Muscle of leg (tissue), 16 donors: ENCODE measurements at places on chromosomes 16 and 17.

DNA sequence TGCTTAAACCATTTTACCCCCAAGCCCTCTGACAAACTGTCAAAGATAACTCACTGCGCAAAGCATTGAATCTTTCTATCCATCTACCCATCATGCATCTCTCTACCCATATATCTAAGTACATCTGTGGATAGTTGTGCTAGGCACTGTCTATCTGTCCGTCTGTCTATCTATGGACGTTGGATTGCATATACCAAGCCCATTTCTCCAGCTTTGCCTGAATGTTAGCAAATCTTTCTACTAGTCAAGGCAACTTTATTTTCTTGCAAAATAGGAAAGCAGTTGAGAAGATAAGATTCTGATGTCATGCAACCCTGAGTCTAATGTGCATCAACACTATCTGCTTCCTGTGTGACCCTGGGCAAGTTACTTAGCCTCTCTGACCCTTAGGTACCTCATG lies 117.2 kb downstream of the XYLT1 start:
- H3K27ac ChIP-seq, result no peak overlapping the region
- DNase-seq, result no peak
- peaks cover 21% of the 10 kb centered on the region for H3K4me1 ChIP-seq
- H3K27me3 ChIP-seq, result no peaks in the 10 kb centered on the region
- no peak overlapping the region for H3K4me3 ChIP-seq

DNA sequence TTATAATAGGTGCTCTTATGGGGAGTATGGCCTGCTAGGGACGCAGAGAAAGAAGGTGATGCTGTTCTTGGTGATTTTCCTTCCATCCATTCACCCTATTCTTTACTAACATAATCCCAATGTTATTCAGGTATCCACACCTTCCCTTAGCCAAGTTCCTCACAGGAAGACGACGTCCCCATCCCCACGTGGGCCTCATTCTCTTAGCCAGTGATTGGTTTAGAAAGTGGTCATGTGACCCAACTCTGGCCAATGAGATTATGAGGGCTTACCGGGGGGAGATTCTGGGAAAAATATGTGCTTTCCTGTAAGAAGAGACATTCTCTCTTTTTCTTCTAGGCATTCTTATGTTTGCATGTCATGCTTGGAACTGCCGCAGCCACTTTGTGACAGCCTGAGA lies 474.7 kb downstream of the HAPSTR1 start:
- no peaks in the 10 kb centered on the region for H3K27me3 ChIP-seq
- DNase-seq, result no peak
- no peaks in the 10 kb centered on the region for H3K36me3 ChIP-seq
- no peaks in the 10 kb centered on the region for H3K4me1 ChIP-seq
- no peak overlapping the region for H3K4me3 ChIP-seq
- H3K27ac ChIP-seq, result no peak overlapping the region

GRCh38 chr17:17573912-17574311 lies 17.6 kb downstream of the PEMT start:
- H3K36me3 ChIP-seq, result peaks cover 22% of the 10 kb centered on the region
- DNase-seq, result no peak

- H3K27ac ChIP-seq, result no peak overlapping the region
- no peaks in the 10 kb centered on the region for H3K27me3 ChIP-seq
- H3K4me3 ChIP-seq, result no peak overlapping the region
- peaks cover 9% of the 10 kb centered on the region for H3K4me1 ChIP-seq
- no peak for DNase-seq
Measured at GRCh38 chr17:4839965-4840892, 7.1 kb downstream of the MINK1 start.

DNA sequence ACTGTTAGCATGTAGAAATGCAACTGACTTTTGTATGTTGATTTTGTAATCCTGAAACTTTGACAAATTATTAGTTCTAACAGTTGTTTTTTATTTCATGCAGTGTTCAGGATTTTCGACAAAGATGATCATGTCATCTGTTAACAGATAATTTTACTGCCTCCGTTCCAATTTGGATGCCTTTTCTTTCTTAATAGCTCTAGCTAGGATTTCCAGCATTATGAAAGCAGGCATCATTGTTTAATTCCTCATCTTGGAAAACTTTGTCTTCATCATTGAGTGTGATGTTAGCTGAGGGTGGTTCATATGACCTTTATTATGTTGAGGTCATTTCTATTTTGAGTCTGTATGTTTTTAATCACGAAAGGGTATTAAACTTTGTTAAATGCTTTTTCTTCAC lies 31.9 kb downstream of the RMI2 start:
- H3K36me3 ChIP-seq, result no peaks in the 10 kb centered on the region
- no peak for DNase-seq
- no peak overlapping the region for H3K4me3 ChIP-seq
- H3K4me1 ChIP-seq, result peaks cover 9% of the 10 kb centered on the region
- no peaks in the 10 kb centered on the region for H3K27me3 ChIP-seq

GRCh38 chr17:28151001-28151400 lies 108.5 kb downstream of the NLK start:
- H3K27ac ChIP-seq, result no peak overlapping the region
- peak; percentile 30 for DNase-seq
- H3K36me3 ChIP-seq, result no peaks in the 10 kb centered on the region
- no peaks in the 10 kb centered on the region for H3K27me3 ChIP-seq
- H3K4me1 ChIP-seq, result no peaks in the 10 kb centered on the region
- no peak overlapping the region for H3K4me3 ChIP-seq

DNA sequence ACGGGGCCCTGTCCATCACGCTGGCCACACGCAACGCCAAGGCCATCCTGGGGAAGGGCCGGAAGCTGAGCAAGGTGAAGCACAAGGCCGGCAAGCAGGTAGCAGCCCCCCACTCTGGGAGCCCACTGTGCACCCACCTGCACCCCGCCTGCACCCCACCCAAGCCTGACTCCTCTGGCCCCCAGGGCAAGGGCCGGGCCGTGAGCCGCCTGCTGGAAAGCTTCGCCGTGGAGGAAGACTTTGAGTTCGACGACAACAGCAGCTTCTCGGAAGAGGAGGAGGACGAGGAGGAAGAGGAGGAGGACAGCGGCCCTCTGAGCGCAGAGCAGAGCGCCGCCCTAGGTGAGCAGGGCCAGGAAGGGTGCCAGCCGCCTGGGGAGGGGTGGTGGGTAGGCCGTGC lies 54.0 kb downstream of the ACTG1 start:
- peaks cover 31% of the 10 kb centered on the region for H3K4me1 ChIP-seq
- DNase-seq, result no peak
- H3K27ac ChIP-seq, result peak overlapping the region; percentile 62

DNA sequence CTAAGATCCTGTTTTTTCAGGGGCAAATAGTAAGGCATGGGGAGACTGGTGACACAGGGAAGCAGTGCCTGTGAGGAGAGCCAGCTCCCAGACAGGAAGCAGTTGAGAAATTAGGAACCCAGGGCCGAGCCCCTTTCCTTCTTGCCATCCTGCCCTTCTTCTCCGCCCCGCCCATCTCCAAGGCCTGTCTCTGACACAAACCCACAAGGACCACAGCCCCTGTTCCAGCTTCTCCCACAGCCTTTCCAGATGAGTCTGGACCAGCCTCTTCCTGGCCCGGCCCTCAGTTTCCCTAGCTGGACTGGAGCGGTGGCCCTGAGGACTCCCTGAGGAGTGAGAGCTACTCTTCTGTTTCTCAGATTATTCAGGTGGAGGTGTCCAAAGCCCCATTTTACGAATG lies 9.9 kb downstream of the CCDC102A start:
- DNase-seq, result no peak
- H3K27ac ChIP-seq, result no peak overlapping the region
- H3K4me1 ChIP-seq, result peaks cover 7% of the 10 kb centered on the region

DNA sequence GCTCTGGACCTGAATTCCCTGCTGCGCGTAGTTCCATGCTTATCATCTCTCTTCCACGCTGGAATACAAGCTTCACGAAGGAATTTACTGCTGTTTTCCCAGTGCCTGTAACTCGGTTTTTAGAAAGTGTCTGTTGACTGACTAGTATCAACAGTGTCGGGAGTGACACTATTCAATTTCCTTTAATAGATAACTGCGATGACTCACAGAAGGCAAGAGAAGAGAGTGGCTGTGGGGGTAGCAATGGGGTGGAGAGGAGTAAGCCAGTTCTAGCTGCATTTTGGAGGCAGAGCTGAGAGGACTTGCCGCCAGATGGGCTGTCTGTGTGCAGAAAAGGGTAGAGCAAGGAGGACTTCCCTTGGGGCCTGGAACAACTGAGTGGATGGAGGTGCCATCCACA lies 25.2 kb downstream of the B4GALNT2 start:
- no peak overlapping the region for H3K4me3 ChIP-seq
- no peak for DNase-seq
- no peaks in the 10 kb centered on the region for H3K36me3 ChIP-seq

- no peak overlapping the region for H3K4me3 ChIP-seq
- H3K27me3 ChIP-seq, result no peaks in the 10 kb centered on the region
- H3K36me3 ChIP-seq, result peaks cover 67% of the 10 kb centered on the region
- H3K27ac ChIP-seq, result no peak overlapping the region
- no peak for DNase-seq
Measured at GRCh38 chr17:45029096-45029495, 22.3 kb downstream of the DCAKD start.

GRCh38 chr17:66143657-66144282 lies 48.2 kb downstream of the CEP112 start:
- no peak overlapping the region for H3K4me3 ChIP-seq
- no peak for DNase-seq
- H3K4me1 ChIP-seq, result no peaks in the 10 kb centered on the region
- H3K36me3 ChIP-seq, result peaks cover 3% of the 10 kb centered on the region
- no peak overlapping the region for H3K27ac ChIP-seq

DNA sequence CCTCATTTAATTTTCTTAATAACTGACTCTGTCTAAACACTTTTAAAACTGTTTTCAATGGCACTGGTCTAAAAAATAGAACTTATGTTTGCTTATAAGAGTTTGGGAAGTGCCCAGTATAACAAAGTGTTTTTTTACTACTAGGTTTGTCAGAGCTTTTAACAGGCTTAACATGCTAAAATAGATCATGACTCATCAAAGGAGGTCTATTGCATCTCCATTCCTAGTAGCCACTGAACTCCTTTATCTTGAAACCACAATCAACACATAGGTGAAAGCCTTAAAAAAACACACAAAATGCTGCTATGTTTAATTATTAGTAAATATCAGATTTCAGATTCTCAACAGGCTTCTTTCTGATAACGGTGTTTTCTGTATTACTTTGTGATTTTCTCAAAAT lies 196.4 kb upstream of the KIF2B start:
- no peak overlapping the region for H3K27ac ChIP-seq
- no peak for DNase-seq
- H3K4me1 ChIP-seq, result no peaks in the 10 kb centered on the region
- no peaks in the 10 kb centered on the region for H3K36me3 ChIP-seq

- no peak for DNase-seq
- peaks cover 11% of the 10 kb centered on the region for H3K27me3 ChIP-seq
- H3K4me3 ChIP-seq, result no peak overlapping the region
- no peaks in the 10 kb centered on the region for H3K36me3 ChIP-seq
- peaks cover 36% of the 10 kb centered on the region for H3K4me1 ChIP-seq
- no peak overlapping the region for H3K27ac ChIP-seq
Measured at GRCh38 chr17:78138204-78139060, 7.8 kb upstream of the C17orf99 start.

DNA sequence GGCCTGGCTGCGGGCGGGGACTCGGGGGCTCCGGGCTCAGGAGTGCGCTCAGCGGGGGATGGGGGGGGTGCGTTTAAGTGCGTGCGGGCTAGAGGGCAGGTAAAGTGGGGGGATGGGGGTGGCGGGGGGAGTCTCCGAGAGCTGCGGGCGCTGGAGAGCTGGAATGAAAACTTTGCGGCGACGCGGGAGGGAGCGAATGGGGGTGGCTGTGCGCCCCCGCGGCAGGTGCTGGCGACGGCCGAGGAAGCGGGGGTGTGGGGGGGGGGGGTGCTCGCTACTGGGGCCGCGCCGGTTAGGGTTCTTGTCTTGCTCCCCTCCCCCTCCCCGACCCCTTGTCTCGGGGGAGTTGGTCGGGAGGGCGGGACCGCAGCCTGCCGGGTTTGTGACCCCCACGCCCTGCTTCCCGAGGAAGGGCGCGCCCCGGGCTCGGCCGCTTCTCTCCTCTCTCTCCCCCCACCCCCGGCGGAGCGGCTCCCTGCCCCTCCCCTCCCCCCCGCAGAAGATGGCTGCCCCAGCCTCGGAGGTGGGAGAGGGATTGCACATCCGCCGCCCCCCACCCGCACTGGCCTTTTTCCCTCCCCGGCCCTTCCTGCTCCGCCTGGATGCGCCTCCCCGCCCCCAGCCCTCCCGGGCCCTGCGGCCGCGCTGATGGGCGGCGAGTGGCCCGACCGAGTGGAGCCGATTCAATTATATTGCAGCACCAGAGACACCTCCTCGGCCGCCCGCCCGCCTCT lies 649 bp downstream of the GSE1 start:
- H3K36me3 ChIP-seq, result no peaks in the 10 kb centered on the region
- peak; percentile 63 for DNase-seq
- peaks cover 13% of the 10 kb centered on the region for H3K27me3 ChIP-seq
- peaks cover 67% of the 10 kb centered on the region for H3K4me1 ChIP-seq

- peak overlapping the region; percentile 20 for H3K27ac ChIP-seq
- no peak for DNase-seq
- H3K4me1 ChIP-seq, result peaks cover 51% of the 10 kb centered on the region
- peaks cover 3% of the 10 kb centered on the region for H3K27me3 ChIP-seq
Measured at GRCh38 chr16:3149193-3149530, 14.3 kb downstream of the ZNF213 start.

DNA sequence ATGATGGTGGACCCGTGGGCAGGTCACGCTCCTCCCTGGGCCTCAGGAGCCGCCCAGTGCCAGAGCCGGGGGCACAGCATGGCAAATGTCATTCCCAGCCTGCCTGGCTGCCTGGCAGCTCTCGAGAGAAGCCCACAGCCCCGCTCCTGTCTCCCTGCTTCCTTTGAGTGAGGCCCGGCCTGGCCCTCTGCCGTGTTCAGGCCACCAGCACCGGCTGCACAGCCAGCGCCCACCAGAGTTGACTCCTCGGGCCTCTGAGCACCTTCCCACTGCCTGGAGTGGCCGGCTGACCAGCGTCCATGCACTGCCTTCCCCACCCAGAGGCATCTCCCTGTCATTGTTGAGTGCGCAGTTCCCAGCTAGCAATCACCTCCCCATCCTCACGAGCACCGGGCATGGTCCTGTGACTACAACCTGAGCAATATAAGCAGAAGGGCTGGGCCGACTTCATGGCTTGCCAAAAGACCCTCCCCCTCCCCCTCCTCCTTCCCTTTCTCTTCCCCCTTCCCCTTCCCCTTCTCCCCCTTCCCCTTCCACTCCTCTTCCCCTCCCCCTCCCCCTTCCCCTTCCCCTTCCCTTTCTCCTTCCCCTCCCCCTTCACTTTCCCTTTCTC lies 11.9 kb upstream of the SLC38A10 start:
- peaks cover 28% of the 10 kb centered on the region for H3K4me1 ChIP-seq
- no peak overlapping the region for H3K27ac ChIP-seq
- no peaks in the 10 kb centered on the region for H3K36me3 ChIP-seq
- no peak overlapping the region for H3K4me3 ChIP-seq
- H3K27me3 ChIP-seq, result no peaks in the 10 kb centered on the region

- no peak overlapping the region for H3K4me3 ChIP-seq
- no peaks in the 10 kb centered on the region for H3K36me3 ChIP-seq
- peaks cover 5% of the 10 kb centered on the region for H3K27me3 ChIP-seq
- peaks cover 8% of the 10 kb centered on the region for H3K4me1 ChIP-seq
Measured at GRCh38 chr16:89599902-89600301, 13.5 kb upstream of the DPEP1 start.

GRCh38 chr16:77332792-77333191 lies 102.0 kb downstream of the ADAMTS18 start:
- H3K27ac ChIP-seq, result no peak overlapping the region
- no peaks in the 10 kb centered on the region for H3K36me3 ChIP-seq
- no peaks in the 10 kb centered on the region for H3K4me1 ChIP-seq
- DNase-seq, result no peak

- H3K4me3 ChIP-seq, result no peak within 1 kb of the TSS
- no peaks in the 10 kb centered on the region for H3K27me3 ChIP-seq
- no peaks in the 10 kb centered on the region for H3K4me1 ChIP-seq
- H3K36me3 ChIP-seq, result no peaks in the 10 kb centered on the region
- DNase-seq, result no peak
Measured at GRCh38 chr17:10372906-10373305, at the start of gene MYH13. Gene MYH13, minus strand, starts transcription at chr17:10373006. Its CDS starts 8,476 bp downstream, at chr17:10364530.

GRCh38 chr17:46944931-46945330 lies 22.0 kb downstream of the GOSR2 start:
- DNase-seq, result no peak
- peaks cover 2% of the 10 kb centered on the region for H3K27me3 ChIP-seq
- no peak overlapping the region for H3K27ac ChIP-seq
